Vagina (tissue), 2 donors: ENCODE measurements at places on chromosomes 7 and 10.

DNA sequence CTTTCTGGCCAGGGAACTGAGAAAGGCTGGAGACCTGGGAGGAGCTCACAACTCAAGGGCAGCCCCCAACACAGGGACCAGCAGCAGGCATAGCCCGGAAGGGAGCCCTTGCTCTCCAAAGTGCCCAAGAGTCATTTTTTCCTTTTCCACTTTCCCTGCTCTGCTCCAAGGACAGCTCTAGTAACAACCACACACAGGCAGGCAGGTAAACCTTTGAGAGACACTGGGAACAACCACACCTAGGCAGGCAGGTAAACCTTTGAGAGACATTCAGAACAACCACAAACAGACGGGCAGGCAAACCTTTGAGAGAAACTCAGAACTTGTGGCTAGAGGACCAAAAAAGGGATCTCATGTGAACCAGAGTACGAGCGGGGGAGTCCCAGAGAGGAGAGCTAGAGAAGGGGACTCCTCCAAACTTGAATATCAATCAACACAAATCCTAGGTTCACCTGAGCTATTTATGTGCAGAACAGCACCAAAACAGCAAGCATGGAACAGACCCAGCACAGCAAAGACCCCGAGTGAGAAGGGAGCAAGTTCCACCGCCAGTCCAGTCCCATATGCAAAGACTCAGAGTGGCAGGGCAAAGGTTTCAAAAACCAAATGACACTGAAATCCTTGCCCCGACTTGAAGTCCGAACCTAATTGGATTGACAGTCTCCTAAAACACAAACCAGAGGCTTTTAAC lies 33.6 kb upstream of the GUSB start:
- DNase-seq, result no peak

DNA sequence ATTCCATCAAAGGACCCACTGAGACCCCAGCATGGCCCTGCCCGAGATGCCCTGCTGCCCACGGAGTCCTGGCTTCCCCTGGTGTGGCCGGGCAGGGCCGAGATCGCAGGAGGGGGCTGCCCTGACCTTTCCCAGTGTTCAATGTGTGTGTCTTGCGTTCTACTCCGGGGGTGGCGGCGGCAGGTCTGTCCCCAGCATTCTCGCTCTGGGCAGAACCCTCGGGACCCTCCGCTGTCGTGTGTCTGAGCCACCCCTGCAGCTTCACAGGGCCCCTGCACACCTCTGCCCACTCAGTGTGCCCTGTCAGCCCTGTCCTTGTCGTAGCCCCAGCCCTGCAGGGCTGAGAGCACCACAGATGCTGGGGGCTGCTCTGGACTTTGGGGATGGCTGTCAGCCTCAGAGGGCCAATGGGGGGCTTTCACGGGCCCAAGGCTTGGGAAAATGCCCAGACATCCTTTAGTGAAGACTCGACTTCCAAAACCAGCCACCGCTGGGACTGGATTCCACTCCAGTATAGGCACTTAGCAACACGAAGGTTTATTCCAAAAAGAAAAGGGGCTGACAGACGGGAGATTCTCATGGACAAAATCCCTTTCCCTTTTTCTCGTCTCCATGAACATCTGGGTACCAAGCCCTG lies 30.0 kb upstream of the KNDC1 start:
- peak; percentile 70 for DNase-seq

DNA sequence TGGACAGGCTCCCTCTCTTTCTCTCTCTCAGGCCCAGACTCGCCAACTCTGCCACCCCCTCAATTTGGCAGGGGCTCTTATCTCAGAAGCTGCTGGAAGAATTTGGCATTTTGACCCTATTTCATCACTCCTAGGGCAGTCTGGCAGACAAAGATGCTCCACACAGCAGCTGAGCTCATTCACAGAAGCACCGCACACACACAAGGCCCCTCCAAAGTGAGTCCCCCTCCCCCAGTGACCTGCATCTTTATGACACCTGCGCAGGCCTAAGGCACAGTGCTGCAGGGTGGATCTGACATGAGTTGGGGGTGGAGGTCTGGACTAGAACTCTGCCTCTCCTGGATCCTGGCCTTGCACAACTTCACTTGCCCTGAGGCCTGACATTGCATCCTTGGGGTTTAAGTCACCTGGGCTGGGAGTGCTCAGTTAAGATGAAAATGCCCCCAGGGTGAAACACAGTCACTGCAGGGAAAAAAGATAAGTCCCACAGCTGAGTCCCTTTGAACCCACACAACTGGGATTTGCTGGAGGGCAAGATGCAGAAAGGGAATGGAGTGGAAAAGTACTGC lies 41.1 kb upstream of the DUSP5 start:
- DNase-seq, result no peak

DNA sequence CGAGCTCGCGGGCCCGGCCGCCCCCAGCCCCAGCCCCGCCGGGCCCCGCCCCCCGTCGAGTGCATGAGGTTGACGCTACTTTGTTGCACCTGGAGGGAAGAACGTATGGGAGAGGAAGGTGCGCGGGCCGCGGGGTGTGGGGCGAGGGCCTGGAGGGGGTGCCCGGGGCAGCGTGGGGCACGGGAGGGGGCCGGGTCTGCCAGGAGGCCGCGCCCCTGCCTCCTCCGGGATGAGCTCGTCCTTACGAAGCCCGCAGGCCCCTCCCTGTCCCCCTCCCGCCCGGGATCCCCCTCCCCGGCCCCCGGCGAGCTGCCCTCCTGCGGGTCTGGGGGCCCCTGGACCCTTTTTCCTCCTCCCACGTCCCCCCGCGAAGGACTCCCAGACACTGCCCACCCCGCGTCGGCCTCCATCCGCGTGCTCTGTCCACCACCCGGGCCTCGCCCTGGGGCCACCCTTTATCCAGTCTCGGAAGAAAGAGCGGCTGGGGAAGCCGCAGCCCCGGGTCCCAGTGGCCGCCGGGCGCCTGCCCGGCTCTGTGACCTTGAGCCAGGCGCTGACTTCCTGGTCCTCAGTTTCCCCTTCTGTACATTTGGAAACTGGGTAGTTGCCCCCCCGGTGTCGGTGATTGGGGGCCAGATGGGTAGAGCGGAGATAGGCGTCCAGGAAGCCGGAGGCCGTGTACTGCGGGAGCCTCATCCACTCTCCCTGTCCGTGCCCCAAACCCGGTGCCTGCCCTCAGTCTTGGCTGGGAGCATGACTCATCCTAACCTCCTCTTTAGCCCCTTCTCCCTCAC lies 521 bp downstream of the LIMK1 start:
- DNase-seq, result no peak

DNA sequence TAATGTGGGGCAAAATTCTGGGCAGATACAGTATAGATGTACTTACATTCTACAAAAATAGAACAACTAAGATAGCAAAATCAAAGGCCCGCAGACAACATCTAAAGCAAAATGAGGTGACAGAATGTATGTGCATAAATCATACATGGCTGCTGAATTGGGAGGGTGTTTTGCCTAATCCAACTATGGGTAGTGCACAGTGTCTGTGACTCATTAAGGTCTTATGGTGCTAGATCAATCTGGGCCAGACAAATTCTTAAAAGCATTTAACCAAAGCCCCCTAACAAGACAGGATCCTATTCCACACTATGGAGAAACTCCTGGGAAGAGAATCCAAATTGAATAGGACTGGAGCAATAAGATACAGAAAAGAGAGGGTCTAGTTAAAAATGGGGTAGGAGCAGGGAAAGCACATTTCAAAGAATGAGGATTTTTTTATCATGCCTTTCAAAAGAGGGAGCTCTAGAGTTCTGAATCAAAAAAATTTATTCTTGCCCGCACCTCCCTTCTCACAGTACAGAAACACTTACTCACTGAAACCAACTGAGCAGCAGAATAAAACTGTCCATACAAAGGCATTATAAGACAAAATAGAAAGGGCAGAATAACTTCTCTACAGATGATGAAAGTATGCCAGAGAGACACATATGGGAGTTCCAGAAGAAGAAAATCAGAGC lies 181.3 kb downstream of the RNLS start:
- DNase-seq, result no peak

DNA sequence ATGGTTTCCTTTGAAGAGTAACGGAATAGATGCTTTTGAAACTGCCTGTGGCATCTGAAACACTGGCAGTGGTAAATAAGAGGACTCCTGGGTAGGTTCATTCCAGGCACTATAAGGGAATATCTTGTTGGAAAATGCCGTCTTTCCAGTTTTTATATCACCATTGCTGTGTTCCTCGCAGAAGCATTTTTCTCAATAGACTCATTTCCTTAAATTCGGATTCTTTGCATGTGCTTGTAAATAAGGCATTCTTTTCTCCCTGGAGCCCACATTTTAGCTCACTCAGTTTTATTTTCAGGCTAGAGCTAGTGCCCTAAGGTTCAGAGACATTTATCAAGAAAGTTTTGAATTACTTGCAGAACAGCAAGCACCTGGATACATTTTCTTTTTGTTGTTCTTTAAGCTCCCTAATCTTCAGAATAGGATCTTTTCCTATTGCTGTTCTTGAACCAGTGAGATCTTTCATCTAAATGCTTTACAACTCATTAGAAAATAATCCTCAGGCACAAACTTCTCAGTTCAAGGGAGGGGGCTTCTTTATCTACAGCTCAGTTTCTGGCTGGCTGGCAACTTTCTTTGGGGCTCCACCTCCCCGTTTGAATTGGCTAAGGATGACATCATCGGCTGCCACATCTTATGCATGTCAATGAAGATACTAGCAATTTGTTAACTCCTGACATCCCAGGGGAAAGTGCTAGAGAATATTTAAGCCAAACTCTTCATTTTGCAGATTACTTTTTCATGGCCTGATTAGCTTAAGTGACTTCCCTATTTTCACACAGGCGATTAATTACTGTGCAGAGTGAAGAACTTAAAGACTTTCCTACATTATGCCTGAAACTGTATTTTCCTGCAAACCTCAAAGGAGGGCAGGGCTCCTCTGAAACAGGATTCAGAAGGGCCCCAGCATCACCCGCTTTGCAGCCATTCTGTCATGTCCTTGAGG lies 133.7 kb upstream of the RSU1 start:
- no peak for DNase-seq

DNA sequence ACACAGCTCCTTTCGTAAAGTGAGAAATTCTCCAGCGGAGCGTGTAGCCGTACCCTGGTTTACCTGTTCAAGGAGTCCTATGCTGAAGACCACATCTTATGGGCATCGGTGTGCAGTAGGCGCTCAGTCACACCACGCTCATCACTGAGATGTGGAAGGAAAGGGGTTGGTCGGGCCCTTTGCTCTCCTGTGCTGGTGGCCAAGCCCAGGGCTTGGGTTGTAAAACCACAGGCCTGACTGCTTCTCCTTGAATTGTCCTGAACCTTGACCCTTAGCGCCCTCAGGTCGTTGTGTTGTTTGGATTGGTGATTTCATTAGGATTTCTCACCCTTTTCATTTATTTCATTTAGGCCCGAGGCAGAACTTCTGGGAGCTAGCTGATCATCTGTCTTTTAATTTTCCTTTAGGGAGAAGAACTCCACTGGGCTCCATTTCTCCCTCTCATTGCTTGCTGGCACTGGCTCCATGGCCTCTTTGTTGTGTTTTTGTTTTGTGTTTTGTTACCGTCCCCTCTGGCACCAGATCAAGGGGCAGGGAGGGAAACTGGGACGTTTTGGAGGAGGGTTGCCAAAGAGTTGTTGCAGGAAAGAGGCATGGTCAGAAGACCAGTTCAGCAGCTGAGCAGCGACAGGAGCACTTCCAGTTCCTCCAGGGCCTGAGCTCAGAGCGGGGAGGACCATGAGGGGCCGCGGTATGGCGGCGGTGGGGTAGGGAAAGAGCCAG lies 511.4 kb upstream of the GALNT17 start:
- DNase-seq, result no peak

DNA sequence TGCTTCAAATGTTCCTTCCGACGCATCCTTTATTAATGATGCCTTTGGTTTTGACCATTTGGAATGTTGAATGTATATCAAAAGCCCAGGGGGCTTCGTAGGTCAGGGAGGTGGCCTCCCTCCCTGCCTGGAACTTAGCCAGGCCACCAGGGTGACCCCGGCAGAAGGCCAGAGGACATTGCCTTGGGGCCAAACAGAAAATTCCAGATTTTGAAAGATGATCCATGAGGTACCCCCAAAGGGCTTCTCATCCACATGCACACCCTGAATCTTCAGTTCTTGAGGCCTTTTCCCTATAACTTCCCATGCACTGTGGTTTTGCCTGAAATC lies 171.7 kb downstream of the ADAM12 start:
- DNase-seq, result no peak

GRCh38 chr7:55641273-55641691 lies 69.0 kb upstream of the VOPP1 start:
- no peak for DNase-seq

DNA sequence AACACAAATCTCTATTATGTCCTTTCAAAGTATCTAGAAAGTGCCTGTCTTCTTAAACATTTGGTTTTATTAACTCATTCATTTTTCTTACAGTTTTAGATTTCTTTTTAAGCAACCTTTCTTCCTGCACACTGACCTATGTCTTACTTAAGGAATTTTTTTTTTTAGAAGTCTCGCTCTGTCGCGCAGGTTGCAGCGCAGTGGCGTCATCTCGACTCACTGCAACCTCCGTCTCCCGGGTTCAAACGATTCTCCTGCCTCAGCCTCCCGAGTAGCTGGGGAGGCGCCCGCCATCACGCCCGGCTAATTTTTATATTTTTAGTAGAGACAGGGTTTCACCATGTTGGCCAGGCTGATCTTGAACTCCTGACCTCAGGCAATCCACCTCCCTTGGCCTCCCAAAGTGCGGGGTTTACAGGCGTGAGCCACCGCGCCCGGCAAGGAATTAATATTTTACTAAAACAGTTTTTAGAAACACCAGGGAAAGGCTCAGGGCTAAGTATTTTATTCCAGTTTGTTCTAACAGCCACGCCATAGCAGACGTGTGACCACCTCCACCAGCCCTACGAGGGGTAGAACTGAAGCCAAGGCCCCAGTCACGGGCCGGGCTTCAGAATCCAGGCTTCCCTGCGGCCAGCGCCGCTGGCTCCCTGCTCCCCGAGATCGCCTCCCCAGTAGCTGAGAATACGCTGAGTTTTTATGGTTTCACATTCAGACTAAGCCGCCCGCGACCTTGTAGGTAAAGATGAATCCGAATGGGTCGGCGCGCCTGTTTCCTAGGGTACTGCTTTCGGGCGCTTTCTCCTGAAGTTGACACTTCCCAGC lies 941 bp upstream of the LUC7L2 start:
- no peak for DNase-seq
